ENCODE measurements at places on chromosomes 11 and 22. TPM values are rescaled to one million over a fixed set of nuclear protein-coding genes. Genes with fewer than 3 reads are reported as not detected.

GRCh38 chr11:16155448-16155847 is 200.9 kb downstream of the SOX6 start:
- no peak overlapping the region for H3K4me3 ChIP-seq
- DNase-seq = no peak
- no peaks in the 10 kb centered on the region for H3K4me1 ChIP-seq
- no peak overlapping the region for H3K27ac ChIP-seq
- H3K36me3 ChIP-seq = no peaks in the 10 kb centered on the region

DNA sequence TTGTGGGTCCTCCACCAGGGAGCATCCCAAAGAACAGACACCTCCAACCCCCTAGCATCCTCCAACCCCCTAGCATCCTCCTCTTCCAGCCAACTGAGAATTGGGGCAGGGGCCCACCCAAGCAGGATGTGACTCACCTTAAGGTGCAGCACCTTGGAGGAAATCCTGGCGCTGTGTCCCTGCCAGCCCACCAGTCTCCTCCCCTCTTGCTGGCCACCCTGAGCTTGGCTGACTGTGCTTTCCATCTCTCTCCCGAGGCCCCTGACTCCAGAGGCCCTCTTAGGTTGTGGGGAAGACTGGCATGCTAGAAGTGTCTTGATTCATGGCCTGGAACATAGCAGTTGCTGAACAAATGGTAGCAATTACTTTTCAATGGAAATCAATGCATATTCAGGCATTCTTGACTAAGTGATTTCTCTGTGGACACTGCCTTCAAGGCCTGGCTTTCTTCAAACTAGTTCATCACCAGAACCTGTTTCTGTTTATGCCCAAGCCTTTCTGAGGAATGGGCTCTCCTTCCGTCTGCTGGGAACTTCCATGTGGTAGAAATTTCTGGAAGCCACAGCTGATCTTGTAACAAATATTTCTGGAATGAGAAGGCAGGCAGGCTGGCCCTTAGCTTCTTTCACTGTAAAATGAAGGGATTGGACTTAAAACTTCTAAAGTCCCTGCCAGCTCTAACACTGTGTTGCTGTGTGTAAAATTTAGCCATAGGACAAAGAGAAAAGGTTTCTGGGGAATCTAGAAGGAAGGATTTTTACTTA is 60.5 kb downstream of the CEP164 start:
- peaks cover 100% of the 10 kb centered on the region for H3K36me3 ChIP-seq
- H3K4me3 ChIP-seq = no peak overlapping the region
- no peak overlapping the region for H3K27ac ChIP-seq

Gene OR52E2
- polyA plus RNA-seq = not detected

Gene CD3G
- 3.5 TPM for polyA plus RNA-seq

Gene F2
- polyA plus RNA-seq = 0.03 TPM

Gene MRPL11
- 72.7 TPM for polyA plus RNA-seq

Measured in spleen (tissue), 13 donors.